ENCODE measurements at places on chromosomes 2 and 18.
A peak's percentile ranks its signal among the peaks of the same experiment; 100 is the strongest.

GRCh38 chr2:105592288-105592687, 152.4 kb upstream of the NCK2 start:
- peak; percentile 41 for DNase-seq

GRCh38 chr2:72104821-72105588, 42.7 kb downstream of the CYP26B1 start:
- peak; percentile 47 for DNase-seq

- no peak for DNase-seq
These were observed 38.1 kb downstream of the FN1 start for GRCh38 chr2:215397632-215398341.

- DNase-seq: no peak
These were observed 148.5 kb downstream of the MGAT5 start for GRCh38 chr2:134402410-134402809.

GRCh38 chr2:236637686-236638569, 68.3 kb downstream of the ACKR3 start:
- DNase-seq: no peak

GRCh38 chr2:237066396-237066795, 19.3 kb upstream of the COPS8 start:
- peak; percentile 10 for DNase-seq

DNA sequence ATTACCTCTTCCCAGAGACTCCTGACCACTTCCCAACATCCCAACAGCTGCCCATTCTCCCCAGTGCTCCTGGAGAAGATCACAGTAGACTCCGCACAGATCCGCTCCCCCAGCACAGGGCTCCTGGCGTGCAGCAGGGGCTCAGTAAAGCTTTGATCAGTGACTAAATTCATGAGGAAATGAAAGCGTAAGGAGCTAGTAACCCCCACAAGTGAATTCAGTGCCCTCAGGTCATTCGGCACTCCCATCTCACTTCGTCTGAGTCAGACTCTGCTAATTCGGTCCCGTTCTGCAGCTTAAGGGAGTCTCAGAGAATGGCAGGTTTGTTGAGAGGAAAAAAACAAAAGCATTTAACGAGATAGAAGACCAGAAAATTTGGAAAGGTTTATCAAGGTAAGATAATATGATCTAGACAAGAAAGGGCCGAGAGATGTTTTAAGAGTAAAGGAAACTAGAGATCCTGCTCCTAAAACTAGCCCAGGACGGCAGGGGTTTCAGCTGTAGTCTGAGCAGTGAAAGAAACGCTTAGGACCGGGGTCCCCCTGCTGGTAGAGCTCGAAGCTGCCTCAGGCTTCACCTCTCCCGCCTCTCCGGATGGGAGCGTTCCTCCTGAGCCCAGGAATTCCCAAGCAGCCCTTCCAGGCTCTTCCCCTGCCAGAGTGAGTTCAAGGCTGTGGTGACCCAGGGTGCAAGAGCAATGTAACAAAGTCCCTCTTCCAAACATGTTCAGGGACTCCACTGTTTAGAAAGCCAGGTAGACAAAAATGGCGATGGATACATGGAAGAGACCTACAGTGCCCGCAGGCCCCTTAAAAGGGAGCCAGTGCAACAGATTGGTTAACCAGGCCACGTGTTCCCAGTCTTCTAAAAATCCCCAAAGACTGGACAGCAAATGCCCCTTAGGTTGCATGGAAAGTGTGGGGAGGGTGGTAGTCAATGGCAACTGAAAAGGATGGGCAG, 127.3 kb downstream of the DNER start:
- peak; percentile 51 for DNase-seq

DNA sequence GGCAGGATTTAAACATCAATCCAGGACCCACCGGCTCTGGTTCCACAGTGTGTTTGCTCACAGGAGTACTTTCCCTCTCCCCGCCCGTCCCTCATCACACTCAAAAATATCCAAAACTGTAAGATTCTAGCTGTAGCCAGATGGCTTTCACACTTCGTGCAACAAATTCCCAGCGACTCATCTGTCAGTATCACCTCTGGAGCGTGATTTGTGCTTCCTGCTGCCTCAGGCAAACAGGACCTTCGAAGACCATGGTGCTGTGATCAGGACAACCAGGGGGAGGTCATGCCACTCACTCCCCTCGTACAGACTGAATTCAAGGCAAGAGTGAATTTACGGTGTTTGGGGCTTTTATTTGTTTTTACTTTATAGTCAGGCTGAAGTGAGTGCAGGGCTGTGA, 154.5 kb upstream of the PID1 start:
- no peak for DNase-seq

DNA sequence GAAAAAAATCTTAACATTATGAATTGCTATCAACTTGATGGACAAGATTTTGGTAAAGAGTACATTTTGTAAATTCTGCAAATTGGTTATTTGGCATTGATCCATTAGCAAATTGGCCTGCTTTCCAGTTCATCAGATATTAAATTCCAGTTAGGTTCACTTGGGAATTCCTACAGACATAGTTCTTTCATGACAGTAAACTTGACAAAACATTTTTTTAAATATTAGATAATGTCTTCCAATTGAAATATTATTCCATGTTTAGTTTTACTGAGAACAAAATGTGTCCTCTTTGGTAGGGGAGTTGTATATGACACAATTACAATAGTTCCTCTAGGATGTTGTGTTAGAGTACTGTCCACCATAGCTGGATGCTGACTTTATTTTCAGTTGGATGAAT, 141.9 kb downstream of the LCLAT1 start:
- DNase-seq: no peak

DNA sequence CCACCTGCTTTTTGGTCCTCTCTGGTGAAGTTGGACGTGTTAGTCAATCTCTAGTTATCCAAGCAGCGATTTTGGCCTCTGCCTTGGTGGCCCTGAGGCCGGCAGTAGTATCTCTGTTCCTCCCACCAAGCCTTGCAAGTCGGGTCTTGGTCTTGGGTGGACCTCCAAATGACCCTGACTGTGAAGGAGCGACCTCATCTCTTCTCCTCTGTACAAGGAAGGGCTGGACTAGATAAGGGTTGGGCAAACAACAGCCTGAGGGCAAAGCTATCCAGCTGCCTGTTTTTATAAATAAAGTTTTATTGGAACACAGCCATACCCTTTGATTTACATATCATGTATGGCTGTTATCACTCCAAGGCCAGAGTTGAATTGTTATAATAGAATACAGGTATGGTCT, 74.6 kb upstream of the FOSL2 start:
- no peak for DNase-seq

- peak; percentile 31 for DNase-seq
These were observed at the start of gene TMEM178A for GRCh38 chr2:39665811-39666490. Gene TMEM178A (plus strand): TSS chr2:39665917. CDS start chr2:39665975, 58 bp downstream.

GRCh38 chr2:50143822-50144575, 887.9 kb downstream of the NRXN1 start:
- peak; percentile 69 for DNase-seq

DNA sequence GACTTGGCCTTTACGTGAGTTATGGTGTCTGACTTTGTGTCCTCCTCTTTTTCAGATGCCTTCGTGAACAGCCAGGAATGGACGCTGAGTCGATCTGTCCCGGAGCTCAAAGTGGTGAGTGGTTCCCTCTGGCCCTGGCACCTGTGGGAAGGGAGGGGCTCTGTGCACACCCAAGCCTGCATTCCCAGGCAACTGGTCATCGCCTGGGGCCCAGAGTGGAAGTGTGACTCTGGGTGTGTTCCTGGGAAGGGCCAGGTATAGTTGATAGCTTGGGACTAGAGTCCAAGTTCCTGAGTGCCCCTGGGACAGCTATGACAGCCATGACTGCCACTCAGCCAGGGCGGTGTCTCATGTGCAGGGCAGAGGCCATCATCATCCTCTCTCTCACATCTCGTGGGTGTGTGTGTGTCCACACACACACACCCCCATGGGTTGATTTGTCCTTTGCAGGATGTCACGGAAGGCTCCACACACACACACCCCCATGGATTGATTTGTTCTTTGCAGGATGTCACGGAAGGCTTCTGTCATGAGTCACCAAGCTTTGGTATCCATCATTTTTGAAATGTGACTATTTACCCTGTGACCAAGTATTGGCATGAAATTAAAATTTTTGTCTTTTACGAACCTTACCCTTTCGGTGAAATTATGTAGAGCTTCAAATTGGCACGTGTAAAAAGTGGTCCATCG, 215.4 kb downstream of the AGAP1 start:
- peak; percentile 94 for DNase-seq

GRCh38 chr18:49238433-49239042, 221.9 kb downstream of the DYM start:
- DNase-seq: no peak

DNA sequence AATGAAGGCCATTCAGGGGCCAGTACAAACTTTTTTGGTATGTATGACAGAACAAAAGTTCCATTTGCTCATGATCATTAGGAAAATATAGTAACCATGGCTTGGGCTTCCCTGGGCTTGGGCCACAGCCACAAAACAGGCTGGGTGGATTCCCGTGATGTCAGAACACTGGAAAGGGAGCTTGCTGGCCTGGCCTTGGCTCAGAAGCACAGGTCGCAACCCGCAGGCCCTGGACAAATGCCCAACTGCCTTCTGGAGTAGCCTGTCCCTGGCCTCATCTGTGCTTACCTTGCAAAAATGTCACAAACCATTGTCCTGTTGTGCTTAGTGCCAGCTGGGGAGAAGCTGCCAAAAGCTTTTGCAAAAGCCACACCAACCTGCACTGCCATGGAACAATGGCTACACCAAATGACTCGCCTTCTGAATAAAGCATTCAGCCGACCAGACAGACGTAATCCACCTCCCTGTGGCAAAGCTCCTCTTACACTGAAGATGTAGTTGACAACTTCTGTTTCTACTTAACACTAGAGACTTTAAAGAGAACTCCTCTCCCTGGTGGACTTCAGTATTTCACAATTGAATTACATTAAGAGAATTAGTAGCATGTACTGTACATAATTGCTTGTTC, 125.5 kb downstream of the ANKRD44 start:
- DNase-seq: no peak

- no peak for DNase-seq
These were observed 32.8 kb downstream of the PKP4 start for GRCh38 chr2:158489366-158490112.

- DNase-seq: no peak
These were observed 56.5 kb upstream of the ERBB4 start for GRCh38 chr2:212595036-212595654.

DNA sequence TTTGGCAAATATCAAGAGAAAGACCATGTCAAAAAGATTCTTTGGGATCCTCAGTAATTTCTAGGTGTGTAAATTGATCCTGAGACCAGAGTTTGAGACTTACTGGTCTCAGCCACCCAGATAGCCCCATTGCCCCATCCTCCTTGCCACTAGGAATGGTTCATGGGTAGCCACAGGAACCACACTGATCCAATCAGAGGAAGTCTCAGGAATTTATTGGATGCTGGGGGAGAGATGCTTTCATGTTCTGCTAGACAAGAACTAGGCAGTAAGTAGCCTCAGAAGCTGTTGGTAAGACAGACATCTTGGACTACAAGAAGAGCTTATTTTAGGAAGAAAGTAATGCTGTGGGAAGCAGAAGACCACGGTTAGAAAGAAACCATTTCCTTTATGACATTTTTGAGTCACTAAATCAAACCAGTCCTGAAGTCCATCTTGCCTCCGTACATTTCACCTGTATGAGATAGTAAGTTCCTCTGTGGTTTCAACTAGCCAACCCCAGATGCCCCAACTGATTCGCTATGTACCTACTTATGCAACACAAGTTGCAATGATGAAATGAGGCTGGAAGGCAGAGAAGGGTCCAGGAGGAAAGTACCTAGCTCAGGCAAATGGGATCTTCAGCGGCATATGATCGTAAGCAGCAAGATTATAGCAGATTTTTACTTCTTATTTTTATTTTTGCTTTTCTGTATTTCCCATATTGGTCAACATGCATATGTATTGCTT, 3.6 kb upstream of the ST3GAL5 start:
- DNase-seq: no peak

DNA sequence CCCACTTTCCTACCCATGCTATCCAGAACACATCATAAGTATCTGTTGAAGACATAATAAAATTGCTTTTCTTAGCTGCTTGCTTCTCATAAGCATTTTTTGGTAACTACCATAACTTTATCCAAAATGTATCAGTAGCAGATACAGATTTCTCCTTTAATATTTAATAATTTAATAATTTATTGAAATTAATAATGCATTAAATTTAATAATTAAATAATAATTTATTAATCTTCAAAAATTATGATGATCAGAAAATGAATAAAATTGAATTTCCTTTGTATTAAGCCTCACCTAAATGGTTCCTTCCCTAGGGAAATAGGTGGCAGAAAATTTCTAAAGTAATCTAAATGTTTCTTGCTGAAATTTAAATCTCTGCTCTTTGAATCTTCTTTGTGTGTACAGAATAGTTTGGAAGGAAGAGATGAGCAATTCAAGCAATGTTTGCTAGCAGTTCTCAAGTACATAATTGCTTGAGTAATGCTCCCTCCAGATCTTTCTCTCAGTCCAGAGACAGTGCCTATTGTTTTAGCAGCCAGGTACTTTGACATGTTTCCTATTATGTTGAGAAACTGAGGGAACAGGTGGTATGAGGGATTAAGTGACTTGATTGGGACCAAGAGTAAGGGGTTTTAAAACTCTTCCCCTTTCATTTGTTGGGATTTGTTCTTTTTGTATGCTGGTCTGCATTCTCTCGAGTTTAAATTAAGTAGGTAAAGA, 123.1 kb upstream of the CYP26B1 start:
- DNase-seq: no peak

DNA sequence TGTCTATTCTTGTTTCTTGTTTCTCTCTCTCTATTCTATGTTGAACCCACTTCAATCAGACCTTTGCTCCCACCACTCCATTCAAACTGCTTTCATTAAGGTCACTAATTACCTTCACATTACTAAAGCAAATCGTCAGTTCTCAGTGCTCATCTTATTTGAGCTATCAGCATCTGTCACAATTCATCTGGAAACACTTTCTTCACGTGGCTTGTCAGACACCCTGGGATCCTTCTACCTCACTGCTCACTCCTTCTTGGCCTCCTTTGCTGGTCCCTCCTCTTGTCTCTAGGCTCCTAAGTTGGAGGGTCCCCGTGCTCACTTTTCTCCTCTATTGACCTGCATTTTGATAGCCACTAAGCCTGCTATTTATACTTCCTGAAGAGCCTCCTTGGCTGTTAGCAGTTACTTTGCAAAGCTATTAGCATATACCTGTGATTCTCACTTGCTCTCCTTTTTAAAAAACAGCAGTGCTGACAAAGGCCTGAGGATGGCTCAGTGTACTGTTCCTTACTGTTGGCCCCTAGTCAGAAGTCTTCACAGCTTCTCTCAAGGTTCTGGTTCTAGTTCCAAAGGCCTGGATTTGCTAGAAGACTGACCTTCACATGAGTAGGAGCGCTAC, 80.2 kb downstream of the PLEKHM3 start:
- DNase-seq: no peak

- DNase-seq: no peak
These were observed 2.8 kb downstream of the TRPM8 start for GRCh38 chr2:233919938-233920337.

- no peak for DNase-seq
These were observed 482.8 kb upstream of the KLHL29 start for GRCh38 chr2:22902180-22902550.

GRCh38 chr2:24351627-24351938, 8.8 kb downstream of the ITSN2 start:
- DNase-seq: no peak

All from small intestine (tissue), 16 donors.